Stimulated activated CD8-positive, alpha-beta memory T cell treated with anti-CD3 and anti-CD28 coated beads, Interleukin-12 subunit alpha, Interleukin-12 subunit beta, amount 100 ng/mL, for 4 hours (primary cell): ENCODE measurements at places on chromosomes 7 and 10.
A peak's percentile ranks its signal among the peaks of the same experiment; 100 is the strongest.

GRCh38 chr7:29040579-29040925 lies 82.4 kb upstream of the TRIL start:
- DNase-seq = no peak

DNA sequence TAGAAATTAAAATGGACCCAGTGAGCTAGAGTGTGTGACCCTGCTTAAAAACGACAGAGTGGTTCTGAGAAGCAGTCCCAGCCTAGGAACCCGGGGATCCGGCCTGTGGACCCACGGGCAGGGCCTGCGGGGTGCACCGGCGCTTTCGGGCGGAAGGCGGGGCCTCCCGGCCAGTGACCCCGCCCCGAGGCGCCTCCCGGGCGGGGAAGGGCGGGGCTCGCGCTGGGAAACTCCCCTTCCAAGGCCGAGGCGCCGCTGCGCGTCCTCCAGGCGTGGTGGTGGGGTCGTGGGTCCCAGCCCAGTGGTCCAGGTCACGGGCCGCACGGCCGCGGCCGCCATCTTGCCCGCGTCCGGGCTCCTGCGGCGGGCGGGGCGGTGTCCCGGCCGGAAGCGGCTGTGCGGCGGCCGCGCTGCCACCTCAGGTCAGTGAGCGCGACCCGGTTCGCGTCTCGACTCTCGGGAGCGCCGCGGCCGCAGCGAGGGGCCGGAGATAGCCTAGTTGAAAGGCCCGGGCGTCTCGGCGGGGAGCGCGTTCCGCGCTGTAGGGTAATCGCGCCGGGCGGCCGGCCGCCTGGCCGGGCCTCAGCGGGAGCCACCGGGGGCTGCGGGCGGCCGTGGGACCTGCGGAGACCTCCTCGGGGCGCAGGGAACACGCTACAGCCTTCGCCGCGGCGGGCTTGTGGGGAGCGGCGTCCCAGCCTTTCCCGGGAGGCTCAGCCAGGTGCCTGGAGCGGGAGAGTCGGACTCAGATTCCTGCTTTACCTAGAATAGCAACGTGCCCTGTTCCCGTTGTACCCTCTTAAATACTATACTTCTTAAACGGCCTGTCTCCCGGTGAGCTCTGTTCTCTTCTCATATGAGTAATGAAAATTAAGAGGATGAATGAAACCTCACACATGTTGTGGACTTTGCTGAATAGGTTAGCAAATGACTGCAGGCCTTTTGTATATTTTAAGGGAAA lies at the start of gene MIOS:
MIOS (plus strand) TSS at position 234 of the 961 bp plus-strand sequence. CDS start 5,592 bp downstream, outside the sequence.
- DNase-seq = peak; percentile 77

GRCh38 chr7:55953707-55954475 lies 2.2 kb downstream of the MRPS17 start:
- DNase-seq = no peak

GRCh38 chr7:17090751-17091150 lies 207.7 kb upstream of the AHR start:
- no peak for DNase-seq

GRCh38 chr7:8282162-8282561 lies 20.2 kb upstream of the ICA1 start:
- no peak for DNase-seq

DNA sequence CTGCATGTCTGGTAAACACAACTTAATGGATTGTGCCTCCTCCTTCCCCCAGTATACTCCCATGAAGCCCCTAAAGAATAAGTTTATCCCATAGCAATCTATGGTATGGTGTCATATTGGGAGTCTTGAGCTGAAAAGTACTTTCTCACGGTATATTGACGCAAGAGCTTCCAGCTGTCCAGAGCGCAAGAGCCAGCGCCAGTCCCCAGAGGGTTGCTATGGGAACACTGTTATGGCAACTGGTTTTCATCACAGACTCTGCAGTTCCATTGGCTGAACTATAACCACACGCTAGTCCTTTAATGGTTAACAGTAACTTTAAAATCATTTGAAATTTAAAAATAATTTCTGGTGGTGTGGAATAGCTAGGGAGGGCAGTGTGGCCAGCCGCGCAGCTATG lies 46.9 kb downstream of the PRPF18 start:
- no peak for DNase-seq

GRCh38 chr7:132386201-132386681 lies 190.0 kb downstream of the PLXNA4 start:
- DNase-seq = no peak

- no peak for DNase-seq
Observed at GRCh38 chr7:110693344-110693743, 397.6 kb upstream of the LRRN3 start.

GRCh38 chr10:119608316-119609155 lies 11.8 kb upstream of the TIAL1 start:
- DNase-seq = no peak

DNA sequence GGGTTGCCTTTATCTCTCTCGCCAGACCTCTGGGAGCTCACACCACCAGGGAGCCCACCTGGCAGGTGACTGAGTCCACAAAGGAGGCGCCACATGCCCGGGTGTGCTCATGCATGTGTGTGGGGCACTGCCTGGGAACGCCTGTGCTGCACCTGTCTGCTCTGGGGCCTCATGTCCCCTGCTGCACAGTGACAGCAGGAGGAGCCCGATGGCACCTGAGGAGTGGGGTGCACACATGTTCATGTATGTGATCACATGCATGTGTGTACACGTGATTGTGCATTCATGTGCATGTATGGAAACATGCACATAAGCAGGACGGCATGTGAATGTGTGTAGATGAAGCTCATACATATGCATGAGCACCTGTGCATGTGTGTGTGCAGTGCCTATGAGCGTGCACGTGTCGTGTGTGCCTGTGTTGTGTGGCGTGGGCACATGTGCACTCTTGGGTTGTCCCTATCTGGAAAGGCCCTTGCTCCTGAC lies 22.0 kb downstream of the YKT6 start:
- no peak for DNase-seq

GRCh38 chr10:77496941-77497420 lies 140.6 kb downstream of the KCNMA1 start:
- DNase-seq = no peak

DNA sequence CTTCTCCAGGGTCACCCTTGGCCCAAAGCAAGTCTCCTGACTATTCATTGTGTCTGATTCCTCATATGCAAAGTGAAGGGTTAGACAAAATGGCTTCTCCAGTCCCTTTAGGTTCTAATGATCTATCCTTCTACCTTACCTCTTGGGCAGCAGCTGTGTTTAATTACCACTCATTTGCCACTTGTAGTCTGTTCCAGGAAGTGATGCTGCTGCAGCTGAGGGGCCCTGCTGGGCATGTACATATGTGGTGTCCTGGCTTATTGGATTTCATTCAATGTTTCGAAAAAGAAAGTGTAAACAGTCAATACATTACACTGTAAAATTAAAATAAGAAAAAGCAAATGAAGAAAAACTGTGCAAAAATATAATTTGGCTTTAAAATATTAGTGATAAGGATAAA lies 36.6 kb downstream of the SCIN start:
- no peak for DNase-seq

- no peak for DNase-seq
Observed at GRCh38 chr7:81264116-81264515, 345.3 kb upstream of the SEMA3C start.

DNA sequence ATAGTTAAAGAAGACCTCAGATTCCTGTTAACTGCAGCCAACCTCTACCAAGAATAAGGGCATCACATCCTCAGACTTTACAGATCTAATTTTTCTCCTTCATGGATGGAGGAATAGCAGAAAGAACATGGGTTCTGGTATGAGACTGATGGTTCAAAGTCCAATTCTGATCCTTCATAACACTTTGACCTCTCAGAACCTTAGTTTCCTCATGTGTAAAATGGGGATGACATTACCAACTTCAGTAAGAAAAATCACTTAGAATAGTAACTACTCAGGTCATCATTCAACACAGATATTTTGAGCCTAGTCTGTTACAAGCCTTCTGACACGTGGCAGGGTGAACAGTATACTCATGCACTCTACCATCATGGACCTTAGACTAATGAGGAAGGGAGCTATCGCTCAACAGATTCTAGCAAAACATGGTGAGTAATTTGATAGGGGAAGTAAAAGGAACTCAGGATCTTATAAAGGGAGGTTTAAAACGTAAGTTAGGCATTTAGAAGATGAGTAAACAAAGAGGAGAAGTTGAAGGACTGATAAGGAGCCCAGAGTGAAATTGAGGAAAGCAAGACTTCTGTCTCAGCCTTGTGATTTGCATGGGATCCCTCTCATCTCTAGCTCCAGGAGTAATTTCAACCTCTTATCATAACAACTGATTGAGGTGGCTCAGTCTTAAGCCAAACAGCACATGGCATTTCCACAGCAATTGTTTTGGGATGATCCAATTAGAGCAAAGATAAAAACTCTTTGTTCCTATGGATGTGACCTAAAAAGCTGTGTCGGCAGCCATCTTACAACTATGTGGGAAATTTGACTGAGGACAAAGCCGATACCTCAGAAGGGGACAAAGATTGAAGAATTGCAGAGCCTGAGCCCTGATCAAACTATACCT lies 69.2 kb upstream of the TCF7L2 start:
- DNase-seq = no peak

GRCh38 chr7:94042381-94042780 lies 38.2 kb upstream of the BET1 start:
- no peak for DNase-seq

DNA sequence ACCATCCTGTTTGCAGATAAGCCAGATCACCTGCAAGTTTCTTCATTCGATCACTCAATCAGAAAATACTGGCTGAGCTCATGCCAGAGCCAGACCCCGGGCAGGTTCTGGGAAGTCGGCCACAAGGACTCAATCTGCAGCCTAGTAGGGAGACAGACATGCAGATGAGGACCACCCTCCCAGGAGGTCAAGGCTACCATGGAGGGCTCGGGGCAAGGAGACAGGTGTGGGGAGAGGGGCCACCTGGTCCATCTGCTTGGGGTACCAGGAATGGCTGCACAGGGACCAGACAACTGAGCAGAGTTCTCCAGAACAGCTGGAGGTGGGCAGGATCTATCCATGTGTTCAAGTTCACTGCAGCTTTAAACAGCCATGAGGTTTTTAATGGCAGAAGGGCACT lies 16.8 kb upstream of the CPXM2 start:
- no peak for DNase-seq

DNA sequence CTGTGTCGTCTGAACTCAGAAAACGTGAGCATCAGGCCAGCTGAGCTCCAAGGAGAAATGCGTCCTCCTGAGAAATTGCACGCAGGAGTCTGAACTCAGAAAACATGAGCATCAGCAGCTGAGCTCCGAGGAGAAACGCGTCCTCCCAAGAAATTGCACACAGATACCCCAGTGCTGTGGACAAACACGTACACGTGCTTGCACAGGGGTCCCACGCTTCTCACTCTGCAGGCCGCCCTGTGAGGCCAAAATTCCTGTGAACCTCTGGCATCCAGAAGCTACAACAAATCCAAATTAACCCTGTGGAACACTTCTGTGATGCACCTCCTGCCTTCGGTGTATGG lies 133.8 kb downstream of the WDR37 start:
- DNase-seq = no peak

- DNase-seq = no peak
Observed at GRCh38 chr10:112938808-112939482, 11.1 kb upstream of the TCF7L2 start.

DNA sequence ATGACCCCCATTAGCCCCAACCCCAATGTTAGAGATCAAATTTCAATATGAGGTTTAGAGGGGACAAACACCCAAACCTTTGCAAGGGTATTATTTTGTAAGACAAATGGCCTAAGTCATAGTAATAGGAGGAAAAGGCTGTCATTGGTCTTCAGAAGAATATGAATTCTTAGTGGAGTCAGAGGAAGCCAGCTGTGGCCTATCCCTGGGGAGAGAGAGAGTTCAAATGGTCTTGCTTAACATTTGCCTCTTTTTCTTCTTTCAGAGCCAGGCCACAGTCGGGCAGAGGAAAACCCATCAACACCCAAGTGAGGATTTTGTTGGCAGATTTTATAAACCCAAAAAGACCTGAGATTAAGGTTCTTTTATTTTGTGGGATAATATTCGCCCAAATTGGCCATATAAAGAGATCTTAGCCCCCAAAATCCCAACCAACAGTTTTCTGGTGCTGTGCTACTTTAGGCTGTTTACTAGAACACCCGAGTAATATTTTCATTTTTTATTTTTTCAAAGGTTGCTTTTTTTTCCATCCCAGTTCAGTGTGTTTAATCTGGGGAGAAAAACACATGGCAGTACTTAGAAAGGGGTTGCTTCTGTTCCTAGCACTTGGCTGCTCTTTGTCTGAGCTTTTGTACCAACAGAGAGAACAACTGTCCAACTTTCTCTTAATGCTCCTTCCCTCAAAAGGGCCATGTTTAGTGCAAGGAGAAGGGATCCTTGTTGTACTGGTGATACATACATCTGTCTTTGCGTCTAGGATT lies 26.8 kb upstream of the ARMC3 start:
- no peak for DNase-seq

GRCh38 chr10:34606890-34607289 lies 208.2 kb downstream of the PARD3 start:
- DNase-seq = no peak

GRCh38 chr7:22587322-22587721 lies 87.3 kb upstream of the STEAP1B start:
- no peak for DNase-seq

- DNase-seq = no peak
Observed at GRCh38 chr10:59877191-59877671, 29.1 kb downstream of the CCDC6 start.

DNA sequence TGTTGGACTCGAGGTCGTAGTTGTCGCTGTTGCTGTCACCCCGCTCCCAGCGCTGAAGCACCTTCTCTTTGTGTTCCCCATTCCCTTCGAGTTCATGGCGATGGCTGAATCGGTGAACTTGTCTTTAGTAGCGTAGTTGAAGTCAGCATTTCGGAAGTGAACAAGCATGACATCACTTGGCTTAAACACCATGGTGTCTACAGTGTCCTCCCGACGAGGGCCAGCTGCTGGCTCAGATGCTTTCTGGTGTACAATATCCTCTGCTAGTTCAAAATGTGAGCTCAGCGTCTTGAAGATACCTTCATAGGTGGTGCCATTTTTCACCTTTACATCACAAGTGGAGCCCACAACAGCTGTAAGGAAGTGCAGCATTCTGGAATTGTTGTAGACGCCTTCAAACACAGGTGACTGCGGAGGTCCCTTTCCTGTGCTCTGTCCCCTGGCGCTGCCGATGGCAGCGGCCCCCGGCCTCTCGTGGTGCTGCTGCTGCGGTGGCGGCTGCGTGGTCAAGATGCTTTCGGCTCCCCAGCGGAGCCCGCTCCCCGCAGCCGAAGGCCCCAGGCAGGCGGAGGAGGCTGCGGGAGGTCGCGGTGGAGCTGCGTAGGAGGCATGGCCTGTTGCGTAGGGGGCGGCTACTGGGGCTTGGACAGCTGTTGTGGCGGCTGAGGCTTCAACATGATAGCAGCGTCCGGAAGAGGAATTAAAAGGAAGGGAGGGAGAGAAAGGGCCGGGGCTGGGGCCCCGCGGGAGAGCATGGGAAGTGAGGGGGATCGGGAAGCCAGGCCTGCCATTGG lies 59.3 kb downstream of the ANKMY2 start:
- DNase-seq = no peak
